ENCODE measurements at places on chromosomes 7 and 10.

DNA sequence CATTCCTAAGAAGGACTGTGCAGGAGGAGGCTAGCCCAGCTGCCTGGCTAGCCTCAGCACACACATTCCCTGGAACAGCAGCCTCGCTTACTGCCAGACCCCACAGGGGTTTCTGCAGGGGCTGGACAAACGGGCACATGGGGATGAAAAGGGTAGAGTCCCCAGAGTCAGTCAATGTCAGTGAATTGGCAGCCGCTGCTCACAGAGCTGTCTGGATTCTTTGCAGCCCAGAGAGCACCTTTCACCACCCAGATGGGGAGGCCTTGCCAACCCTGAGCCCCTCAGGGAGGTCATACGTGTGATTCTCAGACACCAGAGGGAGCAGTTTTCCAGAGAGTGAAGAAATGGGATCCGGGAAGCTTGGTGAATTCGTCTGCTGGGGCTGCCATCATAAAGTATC is 143.3 kb downstream of the KCNMA1 start:
- no peak for DNase-seq

GRCh38 chr10:77820349-77820748 is 106.2 kb downstream of the DLG5 start:
- DNase-seq = no peak

GRCh38 chr10:30836406-30836805 is 195.3 kb downstream of the ZNF438 start:
- DNase-seq = no peak

DNA sequence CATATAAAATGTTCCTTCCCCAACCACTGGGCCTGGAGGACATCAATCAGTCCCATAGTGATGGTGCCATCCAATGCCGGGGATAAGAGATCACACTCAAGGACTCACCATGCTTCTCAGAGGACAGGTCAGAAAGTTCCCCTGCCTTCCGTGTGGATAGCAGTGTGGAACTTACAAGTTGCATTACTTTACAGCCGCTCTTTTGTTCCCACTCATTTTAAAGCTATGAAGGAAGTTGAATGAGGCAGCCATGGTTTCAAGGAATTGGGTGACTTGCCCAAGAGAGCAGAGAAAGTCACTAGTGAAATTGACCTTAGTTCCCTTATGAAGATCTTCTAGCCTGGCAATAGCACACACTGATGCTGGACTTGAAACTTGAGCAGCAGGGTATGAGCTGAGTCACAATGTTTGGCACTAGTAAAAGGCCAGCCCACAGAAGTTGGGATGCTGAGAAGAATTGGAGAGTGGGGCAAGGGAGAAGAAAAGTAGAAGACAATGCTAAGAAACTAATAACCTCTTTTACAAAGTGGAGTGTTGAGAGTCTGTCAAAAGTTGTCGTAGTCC is 78.7 kb downstream of the CXCL12 start:
- DNase-seq = no peak

DNA sequence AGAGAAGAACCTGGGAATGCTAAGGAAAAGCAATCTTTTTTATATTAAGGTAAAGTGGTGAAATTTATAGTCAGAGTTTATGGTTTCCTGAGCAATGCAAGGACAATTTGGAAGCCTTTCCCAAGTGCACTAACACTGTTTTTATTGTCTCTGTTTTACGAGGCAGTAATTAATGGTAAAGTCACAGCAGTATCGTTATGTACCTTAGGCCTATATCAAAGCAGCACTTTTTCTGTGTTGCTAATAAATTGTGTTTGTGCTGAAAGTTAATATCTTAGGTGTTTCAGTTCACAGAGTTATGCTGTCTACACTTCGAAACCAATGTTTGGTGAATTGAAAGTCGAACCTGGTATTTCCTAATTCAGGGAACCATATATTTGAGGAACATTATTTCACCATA is 19.2 kb downstream of the OIT3 start:
- DNase-seq = no peak

DNA sequence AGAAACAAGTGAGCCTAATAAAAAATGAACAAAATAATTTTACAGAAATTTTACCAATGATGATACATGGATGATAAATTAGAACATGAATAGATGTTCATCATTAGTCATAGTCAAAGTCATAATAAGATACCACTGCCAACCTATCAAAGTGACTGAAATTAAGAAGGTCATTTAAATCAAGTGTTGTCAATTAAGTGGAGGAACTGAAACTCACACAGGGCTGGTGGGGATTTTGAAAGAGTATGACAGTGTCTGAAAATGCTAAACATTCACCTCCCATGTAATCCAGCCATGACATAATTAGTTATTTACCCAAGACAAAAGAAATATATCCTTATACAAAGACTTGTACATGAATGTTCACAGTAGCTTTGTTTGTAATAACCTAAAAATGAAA is 57.1 kb upstream of the DYNC1I1 start:
- no peak for DNase-seq

DNA sequence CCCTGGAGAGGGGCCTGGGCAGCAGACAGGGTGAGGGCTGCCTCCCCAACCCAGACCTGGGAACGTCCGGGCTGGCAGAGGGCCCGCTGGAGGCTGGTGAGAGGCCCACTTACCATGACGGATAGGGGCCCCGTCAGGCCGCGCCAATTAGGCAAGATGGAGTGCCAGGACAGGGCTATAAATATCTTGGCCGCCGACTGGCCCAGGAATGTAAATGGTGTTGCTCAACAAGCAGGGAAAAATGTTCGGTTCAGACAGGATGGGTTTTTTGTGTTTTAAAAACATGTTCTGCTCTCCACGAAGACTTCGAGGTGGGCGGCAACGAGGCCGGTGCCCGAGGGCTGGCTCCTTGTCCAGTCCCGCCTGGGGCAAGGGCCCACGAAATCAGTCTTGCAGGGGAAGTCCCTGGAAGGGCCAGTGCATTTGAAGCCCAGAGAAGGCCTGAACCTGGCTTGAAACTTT is 35.8 kb upstream of the ELN start:
- DNase-seq = no peak

GRCh38 chr10:68684413-68684812 is 36.6 kb upstream of the CCAR1 start:
- no peak for DNase-seq

DNA sequence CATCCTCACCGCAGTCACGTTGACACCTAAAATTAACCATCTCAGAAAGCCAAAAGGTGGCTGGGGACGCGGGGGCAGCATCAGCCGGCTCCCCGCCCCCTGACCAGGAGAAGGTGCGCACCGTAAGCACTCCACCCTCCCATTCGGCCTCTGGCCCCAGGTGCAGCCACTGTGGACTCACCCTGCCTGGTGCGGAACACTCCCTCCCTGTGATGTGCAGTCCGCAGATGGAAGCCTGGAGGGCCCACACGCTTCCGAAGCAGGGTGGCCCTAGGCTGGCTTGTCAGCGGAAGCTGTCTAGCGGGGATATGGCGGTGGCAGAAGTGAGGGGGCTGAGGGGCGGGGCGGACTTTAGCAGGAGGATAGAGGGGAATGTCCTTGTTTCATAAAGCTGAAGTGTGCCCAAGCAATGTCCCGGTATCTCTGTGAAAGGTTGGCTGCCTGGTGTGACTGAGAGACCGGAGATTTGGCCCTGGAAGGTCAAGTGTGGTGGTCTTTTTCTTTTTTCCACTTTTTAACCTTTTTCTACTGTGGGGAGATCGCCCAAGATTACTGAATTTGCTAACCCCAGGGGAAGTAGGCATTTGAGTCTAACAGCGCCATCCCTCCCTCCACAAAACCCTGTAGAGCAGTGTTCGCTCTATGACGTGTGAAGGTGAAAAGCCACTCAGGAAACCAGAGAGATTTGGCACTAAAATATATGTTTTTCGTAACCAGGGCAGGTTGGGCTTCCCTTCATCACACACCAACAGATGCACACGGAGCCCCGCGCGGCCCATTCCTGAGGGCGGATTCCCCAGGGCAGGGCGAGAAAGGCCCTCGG is 74.7 kb downstream of the CXCL12 start:
- no peak for DNase-seq

DNA sequence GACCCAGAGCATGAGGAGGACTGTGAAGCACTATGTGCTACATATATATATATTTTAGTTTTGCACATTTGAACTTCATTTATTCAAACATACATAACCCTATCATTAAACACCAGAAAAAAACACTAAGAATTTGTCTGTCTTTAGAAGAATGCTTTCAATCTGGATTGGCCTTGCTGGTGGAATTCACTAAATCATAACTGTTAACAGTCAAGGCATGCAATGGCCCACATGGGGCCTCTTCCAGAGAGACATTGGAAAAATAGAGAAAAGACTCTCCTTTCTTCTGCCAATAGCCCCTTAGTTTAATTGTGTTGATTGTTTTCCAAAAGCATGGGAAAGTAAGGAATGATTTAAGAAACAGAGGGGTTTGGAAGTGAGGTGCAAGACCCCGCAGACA is 77.9 kb downstream of the MRPL32 start:
- no peak for DNase-seq

GRCh38 chr7:134768243-134768642 is 11.2 kb upstream of the CALD1 start:
- DNase-seq = no peak

GRCh38 chr10:5480162-5480941 is 19.0 kb downstream of the CALML5 start:
- DNase-seq = no peak

GRCh38 chr7:132004529-132004928 is 448.1 kb upstream of the PODXL start:
- no peak for DNase-seq

GRCh38 chr10:79331709-79332108 is 15.6 kb upstream of the PPIF start:
- DNase-seq = no peak

DNA sequence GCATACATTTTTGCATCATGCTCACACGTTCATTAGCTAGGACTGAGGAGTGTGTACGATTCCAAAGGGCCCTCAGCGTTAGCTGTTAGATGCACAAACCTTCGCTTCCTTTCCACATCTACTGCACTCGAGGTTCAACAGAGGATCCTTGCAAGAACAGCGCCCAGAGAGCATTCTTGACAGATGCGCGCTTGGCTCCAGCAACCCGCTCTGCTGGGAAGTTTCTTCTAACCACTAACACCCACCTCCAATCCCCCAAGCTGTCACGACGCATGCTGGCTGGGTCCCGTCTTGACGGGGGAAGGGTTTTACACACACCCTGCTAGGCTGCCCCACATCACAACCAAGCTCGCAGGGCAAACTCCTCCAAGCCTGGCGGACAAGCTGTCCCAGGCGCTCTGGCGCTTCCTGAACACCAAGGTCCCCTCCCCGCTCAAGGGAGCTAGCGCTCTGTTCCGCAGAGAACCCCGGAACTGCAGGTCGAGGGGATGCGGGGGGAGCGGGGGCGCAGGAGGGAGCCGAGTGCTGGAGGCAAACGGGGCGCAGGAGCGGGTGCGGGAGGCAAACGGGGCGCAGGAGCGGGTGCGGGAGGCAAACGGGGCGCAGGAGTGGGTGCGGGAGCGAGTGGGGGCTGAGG is 653 bp upstream of the ADRB1 start:
- DNase-seq = no peak

DNA sequence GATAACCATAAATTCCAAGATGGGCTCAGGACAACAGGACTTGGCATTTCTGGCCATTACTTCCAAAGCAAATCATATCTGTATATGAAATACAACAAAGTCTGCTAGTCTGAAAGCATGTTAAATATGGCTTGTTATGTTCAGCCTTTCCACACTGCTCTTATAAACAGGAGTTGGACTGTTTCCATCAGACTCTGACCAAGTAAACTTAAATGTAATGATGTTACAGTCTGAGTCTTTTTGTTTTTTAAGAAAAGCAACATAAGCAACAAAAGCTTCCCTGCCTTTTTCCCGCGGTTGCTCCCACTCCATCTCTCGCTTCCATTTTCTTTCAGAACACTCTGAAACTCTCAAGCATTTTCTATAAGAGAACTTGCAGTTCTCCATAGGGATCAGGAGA is 8.1 kb upstream of the CDCA7L start:
- DNase-seq = no peak

GRCh38 chr10:34607894-34608293 is 207.2 kb downstream of the PARD3 start:
- no peak for DNase-seq

- no peak for DNase-seq
Measured at GRCh38 chr7:139898483-139898882, 69.4 kb downstream of the TBXAS1 start.

- DNase-seq = no peak
Measured at GRCh38 chr10:31549896-31550295, 230.9 kb downstream of the ZEB1 start.

GRCh38 chr10:112755446-112756234 is 194.4 kb upstream of the TCF7L2 start:
- DNase-seq = no peak

GRCh38 chr10:27030060-27030459 is 70.2 kb downstream of the ANKRD26 start:
- DNase-seq = no peak

- peak; percentile 19 for DNase-seq
Measured at GRCh38 chr10:102678842-102679289, 34.6 kb downstream of the TRIM8 start.

GRCh38 chr10:63719226-63719856 is 198.1 kb downstream of the REEP3 start:
- no peak for DNase-seq

- no peak for DNase-seq
Measured at GRCh38 chr7:92013611-92014010, 72.9 kb downstream of the AKAP9 start.

DNA sequence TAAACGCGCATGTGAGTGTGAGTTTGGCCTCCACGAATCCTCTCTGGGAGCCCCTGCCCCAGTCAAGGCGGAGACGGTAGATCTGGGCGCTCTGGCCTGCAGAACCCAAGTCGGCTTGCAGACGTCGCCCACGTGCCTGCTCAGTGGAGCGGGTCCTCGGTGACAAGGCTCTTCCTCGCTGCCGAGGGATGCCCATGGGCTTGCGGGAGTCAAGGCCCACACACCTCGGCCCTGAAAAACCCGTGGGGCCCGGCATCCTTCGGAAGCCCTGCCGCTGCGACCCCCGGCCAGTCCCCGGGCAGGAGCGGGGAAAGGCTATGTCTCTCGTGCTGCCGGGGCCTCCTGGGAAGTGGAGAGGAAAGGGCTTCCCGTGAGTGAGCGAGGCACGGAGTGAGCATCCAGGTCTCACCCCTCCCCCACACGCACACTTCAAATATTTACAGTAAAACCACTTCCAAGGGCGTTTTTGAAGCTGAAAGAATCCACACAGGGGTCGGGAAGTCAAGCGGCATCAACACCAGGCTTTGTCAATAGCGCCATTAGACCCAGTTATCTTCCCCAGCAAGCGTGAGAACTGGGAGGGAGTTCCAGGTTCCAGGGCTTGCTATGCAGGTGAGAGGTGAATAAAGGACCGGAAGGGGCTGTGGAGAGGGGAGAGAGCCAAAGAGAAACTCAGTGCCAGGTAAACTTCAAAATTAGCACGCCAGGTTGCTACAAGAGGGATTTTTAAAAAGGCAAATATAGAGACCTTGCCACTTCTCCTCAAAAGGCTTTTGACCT is 1.1 kb upstream of the MNX1 start:
- DNase-seq = no peak

GRCh38 chr7:92647652-92648051 is 57.5 kb upstream of the FAM133B start:
- no peak for DNase-seq

DNA sequence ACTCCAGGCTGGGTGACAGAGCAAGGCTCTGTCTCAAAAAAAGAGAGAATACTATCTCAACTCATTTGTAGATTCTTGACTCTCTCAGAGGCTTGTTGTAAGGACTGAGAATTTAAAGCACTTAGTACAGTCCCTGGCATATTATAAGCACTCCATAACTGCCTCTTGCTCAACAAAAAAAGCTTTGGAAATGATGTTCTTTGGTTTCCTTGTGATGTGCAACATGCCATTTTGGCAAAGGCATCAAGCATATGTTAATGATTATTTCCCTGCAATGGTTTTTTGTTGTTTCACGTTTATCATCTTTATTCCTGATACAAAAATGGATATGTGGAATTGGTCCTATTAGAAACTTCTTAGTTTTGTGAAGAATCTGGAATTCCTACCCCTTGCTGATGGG is 15.7 kb downstream of the NOLC1 start:
- no peak for DNase-seq
